ENCODE measurements at places on chromosomes 1 and 21.

DNA sequence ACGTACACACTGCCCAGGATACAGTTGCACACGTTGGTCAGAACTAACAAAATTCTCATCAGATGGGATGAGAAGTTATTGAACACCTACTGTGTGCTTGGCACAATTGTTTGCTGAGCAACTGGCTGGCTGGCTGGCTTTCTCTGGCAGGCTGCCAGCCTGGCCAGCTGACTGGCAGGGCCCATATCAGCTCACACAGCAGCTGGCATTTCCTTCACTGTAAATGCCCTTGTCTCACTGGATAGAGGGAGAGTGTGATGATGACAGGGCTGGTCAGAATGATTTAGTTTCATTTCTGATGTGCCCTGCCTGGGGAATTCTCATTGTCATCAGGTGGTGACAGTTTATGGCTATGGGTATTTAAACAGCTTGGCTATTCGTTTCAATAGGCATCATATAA is 15.8 kb downstream of the CAMK2N1 start:
- no peak for DNase-seq

- DNase-seq = no peak
These were observed 39.5 kb upstream of the CASZ1 start for GRCh38 chr1:10835822-10836421.

DNA sequence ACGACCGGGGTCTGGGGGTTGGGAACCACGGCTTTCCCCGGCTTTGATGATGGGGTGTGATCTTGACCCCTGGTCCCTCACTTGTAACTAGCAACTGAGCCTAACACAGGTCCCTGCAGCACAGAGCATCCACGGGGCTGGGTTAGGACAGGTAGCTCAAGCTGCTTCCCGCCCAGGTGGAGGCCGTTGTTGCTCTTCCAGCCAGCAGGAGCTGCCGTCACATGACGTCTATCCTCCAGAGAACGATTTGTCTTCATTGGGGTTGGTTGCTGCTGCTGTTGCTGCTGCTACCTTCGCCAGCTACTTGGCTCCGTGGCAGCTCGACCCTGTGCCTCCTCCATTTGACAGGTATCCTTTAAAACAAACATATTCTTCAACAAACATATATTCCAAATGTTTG is 74.3 kb upstream of the ADAR start:
- DNase-seq = no peak

DNA sequence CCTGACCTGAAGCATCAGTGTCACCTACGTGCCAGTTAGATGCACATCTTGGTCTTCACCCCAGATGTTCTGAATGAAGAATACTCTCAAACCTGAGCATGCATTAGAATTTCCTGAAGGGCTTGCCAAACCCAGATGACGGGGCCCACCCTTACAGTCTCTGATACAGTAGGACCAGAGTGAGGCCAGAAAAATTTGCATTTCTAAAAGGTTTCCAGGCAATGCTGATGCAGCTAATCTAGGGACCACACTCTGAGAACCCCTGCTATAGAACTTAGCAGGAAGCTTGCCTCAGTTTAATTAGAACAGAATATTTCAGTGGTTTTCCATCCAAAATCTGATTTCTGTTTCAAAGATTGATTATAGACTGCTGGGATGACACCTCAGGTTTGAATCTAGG is 9.9 kb upstream of the CTBS start:
- DNase-seq = no peak

GRCh38 chr1:3597599-3597964 is 13.7 kb downstream of the MEGF6 start:
- DNase-seq = peak; percentile 24

DNA sequence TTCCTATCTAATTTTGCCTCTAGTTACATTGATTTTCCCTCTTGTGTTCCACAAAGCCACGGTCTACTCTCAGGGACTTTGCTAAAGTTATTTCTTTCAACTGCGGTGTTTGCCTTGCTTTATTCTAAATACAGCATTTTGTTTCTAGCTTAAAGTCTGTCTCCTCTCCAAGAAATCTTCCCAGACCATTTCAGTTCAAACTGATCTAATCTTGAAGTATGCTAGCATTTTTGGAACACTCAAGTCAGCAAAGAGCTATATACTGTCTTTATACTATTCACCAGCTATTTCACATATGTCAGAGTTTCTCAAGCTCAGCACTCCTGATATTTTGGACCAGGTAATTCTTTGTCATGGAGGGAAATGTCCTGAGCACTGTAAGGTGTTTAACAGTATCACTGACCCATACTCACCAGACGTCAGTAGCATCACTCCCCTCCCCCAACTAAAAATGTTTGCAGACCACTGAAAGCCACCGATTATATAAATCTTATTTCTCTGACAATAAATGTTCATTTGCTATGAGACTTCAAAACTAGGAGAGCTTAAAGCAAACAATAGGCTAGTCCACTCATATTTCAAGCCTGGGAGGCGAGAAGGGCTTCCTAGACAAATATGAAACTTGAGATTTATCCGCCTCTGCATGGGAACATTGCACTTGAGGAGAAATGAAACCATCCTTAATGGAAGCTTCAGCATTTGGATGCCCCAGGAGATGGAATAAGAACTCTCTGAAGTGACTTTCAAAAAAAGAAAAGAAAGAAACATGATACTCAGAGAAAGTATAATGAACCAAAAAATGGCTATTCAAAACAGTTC is 81.1 kb downstream of the KIAA0319L start:
- no peak for DNase-seq

- no peak for DNase-seq
These were observed 181.6 kb upstream of the CACYBP start for GRCh38 chr1:174818014-174818616.

DNA sequence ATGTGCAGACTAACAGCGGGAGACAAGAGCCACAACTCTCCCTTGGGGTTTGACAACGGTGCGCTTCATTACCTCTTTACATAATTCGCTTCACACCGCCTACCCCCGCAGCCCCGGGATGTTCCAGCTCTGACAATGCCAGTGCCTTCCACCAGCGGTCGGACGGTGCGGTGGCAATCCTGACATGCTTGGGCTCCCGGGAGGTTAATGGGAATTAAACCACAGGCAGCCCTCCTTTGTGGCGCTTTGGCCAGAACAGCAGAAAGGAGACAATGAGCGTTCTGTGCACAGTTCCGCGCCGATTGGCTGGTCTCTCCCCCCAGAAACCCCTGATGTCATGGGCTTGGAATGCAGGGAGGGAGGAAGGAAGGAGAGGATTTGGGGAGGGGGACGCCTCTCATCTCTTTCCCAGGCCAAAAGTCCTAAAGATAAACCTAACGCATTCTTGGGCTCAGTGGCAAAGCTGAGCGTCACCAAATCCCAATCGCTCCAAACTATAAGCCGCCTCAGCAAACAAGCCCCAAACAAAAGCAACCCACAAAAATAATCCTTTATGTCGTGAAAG is 1.3 kb downstream of the CNN3 start:
- no peak for DNase-seq

DNA sequence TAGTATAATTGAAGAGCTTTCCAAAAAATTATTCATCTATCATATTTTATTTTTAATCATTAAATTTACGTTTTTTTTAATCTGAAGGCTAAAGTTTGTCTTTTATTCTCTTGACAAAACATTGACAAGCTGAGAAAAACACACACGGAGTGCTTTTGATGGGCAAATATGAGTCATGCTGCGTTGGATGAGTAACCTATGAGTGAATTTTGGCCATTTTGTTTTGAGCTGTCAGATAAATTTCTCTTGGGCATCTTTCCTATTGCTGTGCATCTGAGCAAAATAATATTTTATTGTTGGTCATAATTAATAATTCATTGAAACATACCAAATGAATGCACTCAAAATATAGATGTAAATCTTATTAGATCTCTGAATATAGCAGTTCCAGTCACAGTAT is 1144.1 kb upstream of the ADGRL2 start:
- DNase-seq = no peak

DNA sequence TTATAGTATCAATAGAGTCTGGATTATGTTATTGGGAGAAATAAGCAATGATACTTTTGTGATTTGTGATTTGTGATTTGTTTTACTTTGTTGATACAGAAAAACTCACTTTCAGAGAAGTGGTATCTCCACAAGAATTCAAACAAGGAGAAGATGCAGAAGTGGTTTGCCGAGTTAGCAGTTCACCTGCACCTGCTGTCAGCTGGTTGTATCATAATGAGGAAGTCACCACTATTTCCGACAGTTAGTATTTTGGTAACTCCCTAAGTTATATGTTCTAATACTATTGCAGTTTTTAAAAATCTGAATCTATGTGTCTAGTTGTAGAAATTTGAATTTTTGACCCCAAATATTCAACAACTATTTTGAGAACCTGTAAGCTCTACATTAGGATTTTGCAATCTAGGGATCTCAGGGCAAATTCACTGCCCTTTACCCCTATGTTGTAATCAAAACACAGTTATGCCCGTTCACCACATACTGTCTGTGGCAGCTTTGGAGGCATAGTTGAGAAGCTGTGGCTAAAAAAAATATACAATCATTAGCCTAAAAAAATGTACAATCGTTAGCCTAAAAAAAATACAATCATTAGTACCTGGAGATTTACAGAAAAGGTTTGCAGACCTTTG is 288.1 kb downstream of the NCAM2 start:
- DNase-seq = no peak

GRCh38 chr1:38064197-38064903 is 17.8 kb upstream of the POU3F1 start:
- DNase-seq = no peak

DNA sequence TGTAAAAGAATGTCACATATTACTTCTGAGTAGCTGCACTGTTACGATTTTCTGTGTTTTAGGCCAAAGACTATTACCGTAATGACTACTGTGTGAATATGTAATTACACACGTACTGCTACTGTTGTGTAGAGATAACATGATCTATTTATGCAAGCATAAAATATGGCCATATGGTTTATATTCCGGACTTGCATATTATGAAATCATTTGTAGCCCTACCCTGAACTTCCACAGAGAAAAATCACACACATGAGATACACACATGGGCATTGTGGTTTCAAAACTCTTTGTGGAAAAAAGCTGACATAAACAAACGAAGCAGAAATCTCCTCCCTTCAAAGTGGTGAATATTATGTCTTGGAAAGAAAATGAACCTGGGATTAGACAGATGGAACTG is 373.0 kb upstream of the ADAMTS5 start:
- no peak for DNase-seq

GRCh38 chr21:36909901-36910561 is 56.4 kb downstream of the HLCS start:
- DNase-seq = no peak

DNA sequence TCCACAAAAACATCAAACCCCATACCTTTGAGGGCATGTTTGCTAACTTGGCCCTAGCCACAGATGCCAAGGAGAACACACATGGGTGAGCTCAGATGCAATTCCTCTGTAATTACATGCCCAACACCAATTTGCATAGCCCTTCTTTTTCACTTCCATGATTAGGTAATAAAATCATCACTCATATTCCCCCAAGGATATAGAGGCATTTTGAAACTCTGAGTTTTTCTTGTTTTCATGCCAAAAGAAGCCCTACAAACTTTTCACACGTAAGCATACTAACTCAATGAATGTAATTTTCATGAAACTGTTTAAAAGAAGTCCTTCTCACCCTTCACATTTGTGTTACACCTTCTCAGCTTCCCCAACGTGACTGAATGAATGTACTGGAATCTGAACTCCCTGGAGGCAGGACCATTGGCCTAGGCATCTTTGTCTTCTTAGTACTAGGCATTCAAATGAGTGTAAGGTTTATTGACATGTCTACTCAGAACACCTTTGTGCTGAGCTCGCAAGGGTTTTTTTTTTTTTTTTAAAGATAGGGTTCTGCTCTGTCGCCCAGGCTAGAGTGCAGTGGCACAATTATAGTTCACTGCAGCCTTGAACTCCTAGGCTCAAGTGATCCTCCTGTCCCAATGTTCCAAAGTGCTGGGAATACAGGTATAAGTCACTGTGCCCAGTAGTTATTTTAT is 31.0 kb downstream of the FBXO42 start:
- no peak for DNase-seq

- no peak for DNase-seq
These were observed 81.7 kb upstream of the ADAM30 start for GRCh38 chr1:119978018-119978505.

GRCh38 chr1:244992833-244993232 is 128.5 kb upstream of the HNRNPU start:
- DNase-seq = no peak

DNA sequence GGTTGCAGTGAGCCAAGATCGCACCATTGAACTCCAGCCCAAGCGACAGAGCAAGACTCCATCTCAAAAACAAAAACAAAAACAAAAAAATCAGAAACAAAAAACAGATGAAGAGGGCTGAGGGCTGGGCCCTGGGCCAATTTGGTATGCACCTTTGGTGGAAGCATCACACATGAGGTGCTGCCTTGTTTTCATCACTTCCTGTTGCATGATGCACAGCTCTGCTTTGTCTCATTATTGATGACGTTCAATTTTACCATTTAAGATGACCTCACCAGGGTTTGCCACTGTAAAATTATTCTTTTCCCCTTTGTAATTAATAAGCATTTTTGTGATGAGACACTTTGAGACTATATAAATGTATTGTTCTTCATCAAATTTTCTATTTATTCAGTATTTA is 9.8 kb upstream of the IFNAR2 start:
- no peak for DNase-seq

DNA sequence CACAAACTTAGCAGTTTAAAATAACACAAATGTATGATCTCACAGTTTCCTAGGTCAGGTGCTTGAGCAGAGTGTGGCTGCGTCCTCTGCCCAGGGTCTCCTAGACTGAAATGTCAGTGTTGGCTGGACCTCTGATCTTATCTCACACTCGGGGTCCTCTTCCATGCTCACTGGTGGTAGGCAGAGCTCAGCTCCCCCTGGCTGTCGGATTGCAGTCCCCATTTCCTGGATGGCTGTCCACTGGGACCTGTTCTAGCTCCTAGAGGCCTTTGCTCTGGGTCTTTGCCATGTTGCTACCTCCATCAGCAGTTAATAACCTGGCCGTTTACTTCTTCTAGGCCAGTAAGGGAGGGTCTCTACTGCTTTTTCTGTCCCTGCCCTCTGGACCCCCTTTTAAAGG is 107.5 kb downstream of the PCNX2 start:
- DNase-seq = no peak

DNA sequence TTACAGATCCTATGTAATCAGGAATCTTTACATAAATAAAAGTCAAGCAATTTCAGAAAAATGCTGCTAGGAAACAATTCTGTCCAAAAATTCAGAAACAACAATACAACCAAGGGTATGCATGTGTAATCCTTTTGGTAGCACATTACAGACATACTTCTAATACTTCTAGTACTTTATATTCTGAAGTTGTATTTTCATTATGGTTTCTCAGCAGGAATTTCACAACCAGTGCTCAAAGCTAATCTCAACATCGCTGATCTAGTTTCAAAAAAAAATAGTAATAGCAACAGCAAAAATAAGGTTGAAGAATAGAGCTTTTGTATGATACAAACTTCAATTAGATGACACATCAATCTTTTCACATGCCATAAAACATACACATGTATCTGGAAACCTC is 545.2 kb downstream of the LTN1 start:
- no peak for DNase-seq

GRCh38 chr1:207962716-207963426 is 51.9 kb upstream of the CD34 start:
- no peak for DNase-seq

DNA sequence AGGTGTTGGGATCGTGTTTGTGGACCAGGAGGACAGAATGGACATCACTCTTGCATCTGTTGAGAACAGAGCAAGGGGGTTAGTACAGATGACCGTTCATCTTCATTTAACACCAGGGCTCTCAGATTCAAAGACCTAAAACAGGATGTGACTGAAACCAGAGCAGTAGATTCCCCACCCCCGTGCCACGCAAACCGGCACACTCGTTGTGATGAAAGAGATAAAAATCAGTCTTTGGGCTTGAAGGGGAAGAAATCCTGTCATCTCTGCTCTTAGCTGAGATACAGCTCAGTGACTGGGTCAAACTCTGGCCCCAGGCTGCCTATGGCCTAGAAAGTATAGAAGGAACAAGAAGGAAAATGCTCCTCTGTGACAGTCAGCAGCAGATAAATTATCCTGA is 146.2 kb upstream of the KRTAP19-8 start:
- DNase-seq = peak; percentile 70
